ENCODE measurements at places on chromosomes 3 and 15.

GRCh38 chr3:17979252-17979651 lies 236.8 kb upstream of the TBC1D5 start:
- no peak for DNase-seq

GRCh38 chr15:63063877-63064409 lies 21.4 kb downstream of the TPM1 start:
- DNase-seq: no peak

- DNase-seq: no peak
These were observed 85.9 kb upstream of the KLHL25 start for GRCh38 chr15:85880501-85881190.

DNA sequence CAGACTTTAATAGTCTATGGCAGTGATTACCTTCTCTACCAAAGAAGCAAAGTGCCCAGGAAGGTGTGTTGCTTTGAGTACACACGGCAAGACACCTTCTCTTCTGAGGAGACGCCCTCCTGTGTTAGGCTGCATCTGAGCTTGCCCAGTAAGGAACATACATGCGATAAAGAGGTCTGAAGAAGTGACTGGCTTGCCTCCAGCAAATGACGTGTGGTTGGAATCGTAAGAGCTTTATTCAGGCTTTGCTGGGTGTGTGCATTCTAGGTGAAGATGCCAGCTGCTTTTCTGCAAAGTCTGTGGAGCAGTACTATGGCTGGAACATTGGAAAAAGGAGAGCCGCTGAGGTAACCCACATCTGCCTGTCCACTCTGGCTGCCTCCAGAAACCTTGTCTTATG lies 22.4 kb downstream of the MAP6D1 start:
- DNase-seq: no peak

- no peak for DNase-seq
These were observed 6.1 kb downstream of the RASSF1 start for GRCh38 chr3:50334339-50335075.

DNA sequence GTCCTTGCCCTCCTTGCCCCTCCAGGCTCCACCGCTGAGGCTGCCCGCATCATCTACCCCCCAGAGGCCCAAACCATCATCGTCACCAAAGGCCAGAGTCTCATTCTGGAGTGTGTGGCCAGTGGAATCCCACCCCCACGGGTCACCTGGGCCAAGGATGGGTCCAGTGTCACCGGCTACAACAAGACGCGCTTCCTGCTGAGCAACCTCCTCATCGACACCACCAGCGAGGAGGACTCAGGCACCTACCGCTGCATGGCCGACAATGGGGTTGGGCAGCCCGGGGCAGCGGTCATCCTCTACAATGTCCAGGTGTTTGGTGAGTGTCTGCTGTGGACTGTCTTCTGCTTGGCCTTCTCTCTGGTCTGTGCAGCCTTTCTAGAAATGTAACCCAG lies 61.0 kb downstream of the BOC start:
- no peak for DNase-seq

DNA sequence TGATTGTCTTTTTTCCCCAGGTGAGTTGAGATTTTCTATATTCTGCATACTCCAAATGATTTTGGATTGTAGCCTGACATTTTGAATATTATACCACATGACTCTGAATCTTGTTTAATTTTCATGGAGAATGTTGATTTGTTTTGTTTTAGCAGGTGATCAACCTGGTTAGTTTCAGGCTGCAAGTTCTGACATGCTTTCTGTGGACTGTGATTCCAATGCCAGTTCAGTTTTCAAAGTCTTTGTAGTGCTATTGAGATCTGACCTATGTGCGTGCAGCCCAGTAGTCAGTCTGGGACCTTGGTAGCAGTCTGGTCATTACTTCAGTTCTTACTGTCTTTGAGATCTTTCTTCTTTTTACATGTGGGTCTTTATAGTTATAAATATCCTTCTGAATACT lies 18.6 kb upstream of the MTMR10 start:
- DNase-seq: no peak

GRCh38 chr3:20111836-20112235 lies 71.6 kb downstream of the KAT2B start:
- DNase-seq: no peak

- no peak for DNase-seq
These were observed 33.4 kb downstream of the PRICKLE2 start for GRCh38 chr3:64191822-64192221.

DNA sequence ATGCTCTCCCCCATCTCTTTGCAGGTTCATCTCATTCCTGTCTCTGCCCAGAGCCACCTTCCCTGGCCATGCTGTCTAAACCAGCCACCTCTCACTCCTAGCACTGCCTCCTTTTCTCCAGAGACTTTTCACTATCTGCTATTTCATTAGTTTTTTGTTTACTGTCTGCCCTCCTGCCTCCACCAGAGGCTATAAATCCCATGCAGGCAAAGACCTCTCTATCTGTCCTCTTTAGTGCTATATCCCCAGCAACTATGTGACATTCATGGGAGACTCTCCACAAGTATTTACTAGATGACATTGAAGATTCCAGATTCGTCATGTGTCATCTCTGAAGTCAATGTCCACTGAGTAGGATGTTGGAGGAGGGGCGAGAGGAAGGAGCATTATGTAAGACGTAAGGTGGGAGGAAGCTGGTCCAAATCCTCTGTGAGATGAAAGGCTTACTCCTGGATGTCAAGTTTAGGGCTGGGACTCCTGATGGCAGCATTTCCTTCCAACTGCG lies 3.4 kb upstream of the FAM43A start:
- DNase-seq: no peak

DNA sequence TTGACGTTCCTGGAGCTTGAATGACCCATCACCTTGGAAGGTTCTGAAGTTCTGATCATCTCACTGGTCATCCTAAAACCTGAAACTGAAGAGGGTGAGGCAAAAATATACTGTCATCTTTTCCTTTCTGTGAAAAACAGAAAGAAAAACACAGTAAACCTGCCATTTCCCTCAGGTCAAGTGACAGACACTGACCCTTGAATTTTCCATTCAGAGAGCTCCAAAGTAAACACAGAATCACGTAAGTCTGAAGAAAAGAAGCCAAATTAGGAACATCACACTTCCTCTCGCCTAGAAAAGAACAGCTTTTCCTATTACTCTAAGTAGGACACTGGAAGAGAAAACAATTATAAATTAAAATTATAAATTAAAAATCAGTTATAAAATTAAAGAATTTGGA lies 78.7 kb upstream of the TGFBR2 start:
- no peak for DNase-seq

- DNase-seq: no peak
These were observed 18.1 kb upstream of the LEKR1 start for GRCh38 chr3:156808025-156808424.

GRCh38 chr3:184203526-184203925 lies 17.5 kb downstream of the ABCF3 start:
- no peak for DNase-seq

- DNase-seq: no peak
These were observed 30.5 kb downstream of the ATP2B2 start for GRCh38 chr3:10474847-10475246.

DNA sequence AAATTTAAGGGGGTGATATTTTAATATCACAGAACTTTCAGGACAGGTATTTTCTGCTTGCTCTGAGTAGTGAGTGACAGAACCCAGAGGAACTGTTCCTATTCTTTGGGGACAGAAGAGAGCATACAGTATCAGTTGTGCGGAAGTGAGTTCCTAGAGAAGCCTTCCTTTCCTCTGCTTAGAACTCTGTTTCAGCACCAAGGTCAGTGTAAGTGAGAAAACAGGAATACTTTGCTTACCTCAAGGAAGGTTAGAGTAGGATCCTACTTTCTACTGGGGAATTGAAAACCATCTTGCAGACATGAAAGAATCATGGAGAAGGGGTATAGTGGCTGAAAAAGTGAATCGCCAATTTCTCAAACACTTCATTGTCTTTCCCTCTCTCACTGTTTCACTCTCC lies 542.4 kb downstream of the SQOR start:
- DNase-seq: no peak

GRCh38 chr15:33871980-33872379 lies 96.3 kb upstream of the CHRM5 start:
- DNase-seq: no peak

GRCh38 chr3:104547031-104547430 lies 819.7 kb upstream of the ALCAM start:
- no peak for DNase-seq

GRCh38 chr15:37903919-37904625 lies 30.4 kb upstream of the TMCO5A start:
- DNase-seq: no peak

DNA sequence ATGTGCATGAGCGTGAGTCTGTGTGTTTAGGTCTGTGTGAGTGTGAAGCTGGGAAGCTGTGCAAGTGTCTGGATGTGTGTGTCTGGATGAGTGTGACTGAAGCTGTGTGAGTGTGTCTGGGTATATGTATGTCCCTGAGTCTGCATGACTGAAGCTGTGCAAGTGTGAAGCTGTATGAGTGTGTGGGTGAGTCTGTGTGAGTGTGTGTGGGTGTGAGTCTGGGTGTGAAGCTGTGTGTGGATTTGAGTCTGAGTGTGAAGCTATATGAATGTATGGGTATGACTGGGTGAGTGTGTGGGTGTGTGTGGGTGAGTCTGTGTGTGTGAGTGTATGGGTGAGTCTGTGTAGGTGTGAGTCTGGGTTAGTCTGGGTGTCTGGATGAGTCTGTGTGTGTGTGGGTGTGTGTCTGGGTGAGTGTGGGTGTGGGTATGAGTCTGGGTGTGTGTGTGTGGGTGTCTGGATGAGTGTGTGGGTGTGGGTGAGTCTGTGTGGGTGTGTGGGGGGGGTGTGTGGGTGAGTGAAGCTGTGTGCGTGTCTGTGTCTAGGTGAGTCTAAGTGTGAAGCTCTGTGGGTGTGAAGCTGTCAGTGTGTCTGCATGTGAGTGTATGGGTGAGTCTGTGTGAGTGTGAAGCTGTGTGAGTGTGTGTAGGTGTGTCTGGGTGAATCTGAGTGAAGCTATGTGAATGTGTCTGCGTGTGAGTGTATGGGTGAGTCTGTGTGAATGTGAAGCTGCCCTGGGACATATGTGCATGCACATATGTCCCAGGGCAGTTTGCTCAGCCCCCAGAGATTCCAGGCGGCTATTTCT lies 20.3 kb downstream of the MINAR1 start:
- DNase-seq: no peak

DNA sequence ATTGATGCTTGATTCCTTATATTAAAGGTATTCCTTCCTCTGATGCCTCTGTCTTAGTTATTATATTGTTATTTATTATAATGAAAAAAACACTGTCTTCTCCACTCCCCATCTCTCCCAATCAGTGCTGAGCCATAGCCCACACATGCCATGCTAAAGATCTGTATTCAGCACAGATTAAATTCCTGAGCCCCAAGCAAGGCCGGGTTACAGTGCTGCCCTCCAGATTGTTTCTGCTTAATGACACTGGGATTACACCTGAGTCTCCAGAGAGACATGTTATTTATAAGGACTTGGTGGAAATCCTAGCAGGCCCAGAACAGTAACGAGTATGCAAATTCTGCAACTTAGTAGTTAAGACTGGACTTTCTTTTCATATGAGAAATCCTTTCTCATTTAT lies 305.9 kb upstream of the UMPS start:
- DNase-seq: no peak

DNA sequence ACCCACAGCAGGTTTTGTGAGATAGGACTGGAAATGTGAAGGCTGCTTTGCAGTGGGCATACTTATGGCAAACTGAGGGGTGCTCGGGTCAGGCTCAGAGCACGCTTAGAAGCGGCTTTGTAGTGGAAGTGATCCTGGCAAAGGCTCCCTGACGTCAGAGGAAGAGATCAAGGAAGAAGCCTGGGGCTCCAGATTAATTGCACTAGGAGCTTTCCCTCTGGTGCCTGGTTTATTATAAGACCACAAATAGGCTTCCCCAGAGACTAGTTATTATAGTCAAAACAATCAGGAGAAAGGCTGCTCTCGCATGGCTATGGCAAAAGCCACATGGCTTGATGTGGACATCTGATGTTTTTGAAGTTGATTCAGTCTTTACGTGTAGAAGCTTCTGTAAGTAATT lies 515.1 kb downstream of the GABRG3 start:
- DNase-seq: no peak

GRCh38 chr15:57108296-57108695 lies 189.9 kb downstream of the TCF12 start:
- no peak for DNase-seq

DNA sequence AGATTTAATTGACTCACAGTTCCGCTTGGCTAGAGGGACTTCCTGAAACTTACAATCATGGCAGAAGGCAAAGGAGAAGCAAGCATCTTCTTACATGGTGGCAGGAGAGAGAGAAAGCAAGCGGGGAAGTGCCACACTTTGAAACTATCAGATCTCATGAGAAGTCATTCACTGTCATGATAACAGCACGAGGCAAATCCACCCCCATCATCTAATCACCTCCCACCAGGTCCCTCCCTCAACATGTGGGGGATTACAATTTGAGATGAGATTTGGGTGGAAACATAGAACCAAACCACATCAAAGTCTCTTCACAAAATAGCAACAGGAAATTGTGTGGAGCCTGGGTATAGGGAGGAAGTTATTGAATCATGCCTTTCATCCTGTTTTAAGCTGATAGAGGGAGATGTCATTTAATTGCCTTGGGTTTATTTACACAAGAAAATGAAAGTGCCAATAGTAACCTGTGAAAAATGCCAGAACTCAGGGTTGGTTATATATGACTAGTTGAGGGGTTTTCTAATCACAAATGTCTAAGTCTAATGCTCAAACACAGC lies 624.8 kb upstream of the LMCD1 start:
- no peak for DNase-seq

GRCh38 chr3:124097362-124098131 lies 105.6 kb upstream of the ROPN1 start:
- no peak for DNase-seq

DNA sequence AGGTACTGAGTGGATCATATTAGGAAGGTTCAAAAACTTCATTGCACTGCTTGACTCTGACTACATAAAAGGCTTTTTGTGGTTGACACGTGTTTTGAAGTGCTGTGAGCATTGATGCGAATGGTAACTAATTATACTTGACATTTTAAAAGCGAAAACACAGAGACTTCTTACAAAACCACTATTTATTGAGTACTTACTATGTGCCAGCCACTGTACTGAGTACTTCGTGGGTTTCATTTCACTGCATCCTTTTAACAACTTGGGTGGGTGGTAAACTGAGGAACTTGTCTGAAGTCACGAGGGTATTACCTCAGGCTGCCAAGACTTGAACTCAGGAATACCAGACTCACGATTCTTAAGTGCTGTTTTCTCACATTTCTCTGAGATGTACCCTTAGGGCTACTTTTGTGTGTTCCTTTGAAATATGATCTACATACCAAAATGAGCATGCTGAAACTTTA lies 45.3 kb upstream of the PPP4R2 start:
- DNase-seq: no peak

DNA sequence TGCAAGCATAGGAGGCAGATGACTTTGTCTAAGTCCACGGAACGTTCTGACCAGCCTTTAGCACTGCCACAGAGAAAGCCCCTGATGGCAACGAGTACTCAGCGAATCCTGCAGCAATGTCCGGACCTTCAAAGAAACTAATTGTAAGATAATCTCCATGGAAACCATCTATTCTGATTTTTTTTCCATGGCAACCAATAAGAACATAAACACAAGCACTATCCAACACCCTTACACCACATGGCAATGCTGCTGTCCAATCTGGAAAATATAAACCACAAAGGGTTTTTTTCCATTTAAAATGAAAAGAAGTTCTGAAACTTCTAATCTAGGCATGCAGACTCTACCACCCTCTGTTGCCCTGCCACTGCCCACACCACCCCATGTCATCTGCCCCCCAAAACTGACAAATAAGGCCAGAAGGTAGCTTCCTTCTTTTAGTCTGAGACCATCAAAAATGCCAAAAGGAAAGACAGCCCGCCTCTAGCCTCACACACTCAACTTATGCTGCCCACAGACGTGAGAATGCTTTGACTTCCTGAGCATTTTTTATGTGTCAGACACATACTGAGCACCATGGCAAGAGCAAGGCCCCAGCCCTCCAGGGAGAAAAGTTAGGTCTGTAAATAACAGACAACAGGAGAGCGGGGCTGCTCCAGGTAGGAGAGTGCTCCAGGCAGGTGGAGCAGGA lies 44.5 kb downstream of the POC1A start:
- DNase-seq: no peak

Data from amniotic stem cell (primary cell).